ENCODE measurements at places on chromosomes 16 and 17. TPM values are rescaled to one million over a fixed set of nuclear protein-coding genes. Genes with fewer than 3 reads are reported as not detected.

DNA sequence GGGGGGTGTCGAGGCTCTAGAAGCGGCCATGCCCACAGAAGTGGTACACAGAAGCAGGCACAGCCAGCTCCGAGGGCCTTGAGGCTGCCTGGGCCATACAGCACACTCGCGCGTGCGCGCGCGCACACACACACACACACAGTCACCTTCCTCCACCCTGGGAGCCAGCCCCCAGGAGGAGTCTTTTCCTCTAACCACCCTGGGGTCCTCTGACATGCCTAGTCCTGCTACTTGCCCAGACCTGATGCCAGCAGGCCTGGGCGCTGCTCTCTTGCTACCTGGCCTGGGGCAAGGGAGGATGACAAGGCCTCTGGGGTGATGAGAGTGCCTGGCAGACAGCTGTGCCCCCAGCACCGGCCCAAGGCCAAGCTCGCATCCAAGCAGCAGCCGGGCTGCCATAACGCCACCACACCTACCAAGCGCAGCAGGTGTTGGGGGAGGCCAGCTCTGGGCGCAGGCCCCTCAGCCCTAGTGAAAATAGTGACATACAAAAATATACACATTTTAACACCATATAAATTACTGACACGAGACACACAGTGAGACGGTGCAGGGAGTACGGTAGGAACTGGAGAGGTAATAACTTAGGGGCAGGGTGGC, 41.1 kb downstream of the TSC2 start:
- peaks cover 39% of the 10 kb centered on the region for H3K36me3 ChIP-seq
- H3K27ac ChIP-seq = no peak overlapping the region
- H3K4me1 ChIP-seq = no peaks in the 10 kb centered on the region
- H3K4me3 ChIP-seq = no peak overlapping the region
- no peak for DNase-seq
- no peaks in the 10 kb centered on the region for H3K27me3 ChIP-seq

- peak overlapping the region; percentile 28 for H3K27ac ChIP-seq
- no peak overlapping the region for H3K4me3 ChIP-seq
- peaks cover 19% of the 10 kb centered on the region for H3K4me1 ChIP-seq
- DNase-seq = no peak
- peaks cover 3% of the 10 kb centered on the region for H3K36me3 ChIP-seq
Measured at GRCh38 chr17:19671433-19671832, 22.9 kb downstream of the ALDH3A2 start.

The PRAC2 gene
- polyA plus RNA-seq = not detected

- no peak for DNase-seq
- H3K4me3 ChIP-seq = peak overlapping the region; percentile 79
- H3K27me3 ChIP-seq = no peaks in the 10 kb centered on the region
- peaks cover 6% of the 10 kb centered on the region for H3K4me1 ChIP-seq
Measured at GRCh38 chr17:31857920-31858641, 963 bp downstream of the COPRS start.

The KRTAP4-6 gene
- polyA plus RNA-seq = not detected

- peak; percentile 80 for DNase-seq
- H3K36me3 ChIP-seq = peaks cover 38% of the 10 kb centered on the region
- peak overlapping the region; percentile 78 for H3K4me3 ChIP-seq
- no peaks in the 10 kb centered on the region for H3K4me1 ChIP-seq
- H3K27me3 ChIP-seq = no peaks in the 10 kb centered on the region
- peak overlapping the region; percentile 50 for H3K27ac ChIP-seq
Measured at GRCh38 chr16:4800290-4801041, 2.0 kb downstream of the ROGDI start.

The HSF5 gene
- polyA plus RNA-seq = not detected

The SEZ6L2 gene
- polyA plus RNA-seq = 0.51 TPM

The KRT10 gene
- polyA plus RNA-seq = 81.9 TPM

DNA sequence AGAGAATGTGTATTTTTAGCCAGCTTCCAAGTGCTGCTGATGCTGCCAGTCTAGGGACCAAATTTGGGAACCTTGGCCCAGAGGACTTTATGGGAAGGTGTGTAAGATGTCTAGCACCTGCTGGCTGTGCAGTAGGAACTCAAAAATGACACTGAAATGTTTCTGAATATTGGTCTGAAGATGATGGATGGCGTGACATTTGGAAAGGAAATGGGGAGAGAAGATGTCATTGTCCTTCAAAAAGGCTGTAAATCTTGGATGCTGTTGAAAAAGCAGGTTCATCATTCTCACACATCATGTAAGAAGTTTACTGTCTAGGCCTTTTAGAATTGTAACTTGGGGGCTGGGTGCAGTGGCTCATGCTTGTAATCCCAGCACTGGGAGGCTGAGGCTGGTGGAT, 6.7 kb downstream of the EPN2 start:
- DNase-seq = peak; percentile 30
- no peak overlapping the region for H3K27ac ChIP-seq
- peaks cover 52% of the 10 kb centered on the region for H3K4me1 ChIP-seq
- H3K36me3 ChIP-seq = no peaks in the 10 kb centered on the region
- H3K27me3 ChIP-seq = no peaks in the 10 kb centered on the region
- no peak overlapping the region for H3K4me3 ChIP-seq
